ENCODE measurements at places on chromosomes 1 and 21.

- DNase-seq, result no peak
These were observed 1.7 kb downstream of the KRTAP10-8 start for GRCh38 chr21:44613386-44614155.

GRCh38 chr1:15158506-15159165 is 5.1 kb downstream of the TMEM51 start:
- DNase-seq, result no peak

DNA sequence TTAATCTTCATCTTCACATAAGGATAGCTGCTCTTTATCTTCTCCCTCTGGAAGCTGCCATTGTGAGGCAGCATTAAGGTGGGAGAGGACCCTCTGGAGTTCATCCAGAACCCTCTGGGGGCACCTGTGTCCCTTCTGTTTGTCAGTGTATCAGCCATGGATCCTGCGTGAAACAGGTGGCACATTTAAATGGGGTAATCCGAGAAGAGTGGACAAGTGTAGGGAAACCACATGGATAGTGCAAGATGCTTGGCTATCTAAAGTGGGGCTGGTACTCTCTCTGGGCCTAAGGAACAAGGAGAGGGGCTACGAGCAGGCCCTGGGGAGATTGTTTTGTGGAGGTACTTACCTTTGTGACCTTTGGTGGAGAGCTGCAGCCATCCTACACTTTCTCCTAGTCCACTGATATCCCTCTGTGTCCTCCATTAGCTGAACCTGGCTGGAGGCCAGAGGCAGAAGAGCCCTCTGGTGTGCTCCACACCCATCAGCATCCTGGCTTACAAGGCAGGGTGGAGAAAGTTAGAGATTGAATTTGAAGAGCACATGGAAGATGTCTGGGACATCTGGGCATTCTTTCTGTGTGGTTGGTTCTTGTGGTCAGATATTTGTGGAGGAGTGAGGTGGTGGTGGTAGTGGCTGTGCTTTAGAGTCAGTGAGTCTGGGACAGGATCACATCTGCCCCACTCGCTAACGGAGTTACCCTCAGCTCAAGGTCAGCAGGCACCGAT is 117.7 kb downstream of the FGGY start:
- no peak for DNase-seq

- peak; percentile 76 for DNase-seq
These were observed 2.0 kb upstream of the MARCKSL1 start for GRCh38 chr1:32337855-32338636.

- DNase-seq, result no peak
These were observed 13.3 kb upstream of the LCE5A start for GRCh38 chr1:152497273-152497672.

GRCh38 chr1:87666681-87667080 is 338.0 kb downstream of the LMO4 start:
- DNase-seq, result no peak

DNA sequence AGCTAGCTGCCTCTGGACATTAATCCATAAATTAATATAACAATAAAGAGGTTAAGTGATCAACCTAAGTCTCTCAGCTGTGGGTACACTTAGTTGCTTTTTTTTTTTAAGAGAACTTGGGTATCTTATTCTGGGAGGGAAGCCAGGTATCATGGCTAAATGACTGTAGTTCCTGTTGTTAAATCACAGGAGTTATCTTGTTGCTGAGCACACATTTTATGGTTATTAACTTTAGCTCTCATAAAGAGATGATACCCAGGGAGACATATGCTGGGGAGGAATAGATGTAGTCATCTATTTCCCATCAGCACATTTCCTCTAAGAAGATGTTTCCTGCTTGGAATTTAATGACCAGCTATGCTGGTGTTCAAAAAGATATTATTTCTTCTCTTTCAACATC is 227.8 kb downstream of the PTGER3 start:
- no peak for DNase-seq

- DNase-seq, result no peak
These were observed 11.2 kb downstream of the FNBP1L start for GRCh38 chr1:93459126-93459525.
